CD14-positive monocyte (primary cell): ENCODE measurements at places on chromosomes 3 and 15. TPM values are rescaled to one million over a fixed set of nuclear protein-coding genes. Genes with fewer than 3 reads are reported as not detected.
A peak's percentile ranks its signal among the peaks of the same experiment; 100 is the strongest.

PAK6 gene
- not detected for polyA plus RNA-seq

DNA sequence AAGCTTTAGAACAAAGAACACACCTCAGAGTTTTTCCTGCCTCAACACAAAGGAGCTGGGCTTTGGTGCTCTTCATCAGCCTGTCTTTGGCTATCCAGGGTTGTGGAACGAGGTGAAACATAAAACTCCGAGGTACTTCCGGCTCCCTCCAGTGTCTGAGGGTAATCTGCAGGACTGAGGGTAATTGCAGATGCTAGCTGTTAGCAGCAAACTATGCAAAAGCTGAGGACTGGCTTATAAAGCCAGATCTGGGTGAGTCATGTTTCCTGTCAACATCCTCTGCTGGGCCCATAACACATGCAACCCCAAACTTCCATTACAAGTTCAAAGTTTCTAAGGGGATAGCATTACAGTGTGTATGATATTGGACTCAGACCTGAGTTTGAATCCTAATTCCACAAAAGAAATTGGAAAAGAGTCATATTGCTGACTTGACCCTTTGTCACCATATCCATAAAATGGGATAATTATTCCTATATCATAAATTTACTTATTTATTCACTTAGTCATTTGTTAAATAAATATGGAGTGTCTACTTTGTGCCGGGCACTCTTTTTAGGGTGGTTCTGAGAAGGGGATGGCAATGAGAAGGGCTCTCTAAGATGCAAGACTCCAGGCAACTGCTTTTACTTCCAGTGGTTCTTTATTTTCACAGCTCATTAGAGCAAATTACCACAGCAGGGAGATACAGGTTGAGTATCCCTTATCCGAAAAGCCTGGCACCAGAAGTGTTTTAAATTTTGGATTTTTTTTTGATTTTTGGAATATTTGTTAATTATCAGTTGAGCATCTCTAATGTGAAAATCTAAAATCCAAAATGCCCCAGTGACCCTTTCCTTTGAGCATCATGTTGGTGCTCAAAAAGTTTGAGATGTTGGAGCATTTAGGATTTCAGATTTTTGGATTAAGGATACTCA lies 9.5 kb upstream of the TRIM69 start:
- H3K27me3 ChIP-seq, result no peaks in the 10 kb centered on the region
- H3K27ac ChIP-seq, result peak overlapping the region; percentile 94
- peaks cover 87% of the 10 kb centered on the region for H3K4me1 ChIP-seq
- peak; percentile 97 for DNase-seq
- H3K4me3 ChIP-seq, result peak overlapping the region; percentile 40

DUT gene
- polyA plus RNA-seq, result 71.9 TPM

SCAP gene
- 27.8 TPM for polyA plus RNA-seq
